ENCODE measurements at places on chromosomes 7 and 10.

- DNase-seq = no peak
These were observed 17.4 kb downstream of the DDIT4 start for GRCh38 chr10:72291019-72291532.

DNA sequence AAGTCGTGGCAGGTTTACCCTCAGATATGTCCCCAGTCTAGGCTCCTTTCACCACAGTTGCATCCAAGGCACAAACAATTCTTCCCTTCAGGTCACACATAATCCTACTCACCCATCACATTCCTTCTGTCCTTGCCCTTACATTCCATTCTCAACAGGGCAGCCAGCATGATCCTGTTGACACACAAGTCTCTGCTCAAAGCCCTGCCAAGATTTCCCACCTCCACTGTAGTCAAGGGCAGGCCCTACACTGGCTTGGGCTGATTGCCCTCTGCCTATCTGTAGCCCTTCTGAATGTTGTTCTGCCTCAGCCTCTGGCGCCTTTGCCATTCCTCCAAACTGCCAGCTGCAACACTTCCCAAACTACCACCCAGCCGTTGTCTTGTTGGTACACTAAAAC, 187.9 kb upstream of the AKR1E2 start:
- DNase-seq = no peak

DNA sequence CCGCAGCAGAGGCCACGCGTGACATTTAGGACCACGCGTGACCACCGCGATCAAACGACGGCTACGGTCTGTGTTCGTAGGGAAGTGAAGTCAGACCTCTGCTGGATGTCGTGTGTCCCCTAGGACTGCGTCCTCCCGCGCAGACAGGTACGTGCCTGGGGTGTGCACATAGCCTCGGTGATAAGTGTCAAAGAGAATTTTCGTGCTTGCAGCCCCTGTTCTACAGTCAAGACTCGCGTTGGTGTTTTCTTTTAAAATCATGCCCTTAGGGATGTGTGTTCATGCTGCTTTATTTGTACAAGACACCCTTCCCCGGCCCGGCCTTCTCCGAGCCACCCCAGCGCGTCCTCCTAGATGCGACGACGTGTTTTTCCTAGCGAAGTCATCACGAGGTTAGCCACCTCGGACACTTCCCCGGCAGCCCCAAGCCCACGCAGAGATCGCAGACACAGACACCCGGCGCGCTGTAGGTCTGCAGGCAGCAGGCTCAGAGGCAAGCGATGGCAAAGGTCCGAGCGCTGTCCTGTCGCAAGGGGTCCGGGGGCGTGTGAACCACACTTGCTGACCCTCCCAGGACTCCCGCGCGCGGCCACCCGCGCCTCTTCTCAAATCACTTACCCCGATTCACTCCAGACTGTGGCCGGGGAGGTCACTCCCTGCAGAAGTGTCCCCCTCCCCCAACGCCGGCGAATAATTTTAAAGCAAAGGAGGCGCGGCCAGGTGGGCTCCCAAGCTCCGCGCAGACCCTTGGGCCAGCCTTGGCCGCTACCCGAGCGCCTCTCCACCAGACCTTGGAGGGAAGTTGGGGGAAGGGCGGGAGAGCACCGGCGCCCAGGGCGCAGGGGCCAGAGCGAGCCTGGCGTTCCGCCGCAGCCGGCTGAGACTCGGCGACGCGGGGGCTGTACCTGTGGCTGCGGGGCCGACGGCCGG, 552 bp downstream of the MKX start:
- no peak for DNase-seq

DNA sequence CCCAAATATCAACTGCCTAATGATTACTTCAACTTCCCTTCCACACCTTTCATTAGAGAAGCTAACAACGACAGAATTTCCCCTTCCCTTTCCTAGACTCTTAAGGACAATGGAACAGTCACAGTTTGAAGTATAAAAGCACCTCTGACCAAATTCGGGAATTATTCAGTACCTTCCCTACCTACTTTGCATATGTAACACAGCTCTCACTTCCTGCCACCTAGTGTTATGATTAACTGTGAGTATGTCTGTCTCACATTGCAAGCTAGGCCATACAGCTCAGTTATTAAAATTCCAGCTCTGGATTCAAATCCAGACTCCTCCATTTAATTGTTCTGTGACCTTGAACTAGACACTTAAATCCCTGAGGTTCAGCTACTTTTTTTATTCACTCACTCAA, 44.8 kb upstream of the HPSE2 start:
- no peak for DNase-seq

- no peak for DNase-seq
These were observed 12.2 kb downstream of the SFTPA2 start for GRCh38 chr10:79547973-79548372.

DNA sequence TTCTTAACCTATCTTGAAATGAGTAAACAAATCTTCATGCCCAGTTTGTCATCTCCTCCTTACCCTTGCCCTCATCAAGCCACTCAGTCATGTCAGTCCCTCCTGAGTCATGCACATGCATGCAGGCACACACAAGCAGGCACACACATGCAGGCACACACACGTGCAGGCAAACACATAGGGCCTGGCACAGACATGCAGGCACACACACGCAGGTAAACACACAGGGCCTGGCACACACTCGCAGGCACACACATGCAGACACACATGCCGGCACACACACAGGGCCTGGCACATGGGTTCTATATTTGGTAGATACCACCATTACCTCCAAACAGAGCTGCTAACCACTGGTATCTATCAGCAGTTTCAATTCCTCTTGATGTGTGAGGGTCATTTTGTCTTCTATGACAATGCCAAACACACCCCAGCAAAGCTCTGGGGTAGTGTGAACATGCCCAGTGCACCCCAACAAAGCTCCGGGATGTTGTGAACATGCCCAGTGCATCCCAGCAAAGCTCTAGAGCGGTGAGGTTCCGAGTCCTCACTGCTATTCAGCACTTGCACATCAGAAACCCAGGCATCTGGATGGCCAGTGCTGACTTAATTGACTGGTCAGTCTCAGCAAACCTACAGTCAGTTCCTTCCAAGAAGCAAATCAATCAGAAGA, 563.8 kb downstream of the PTPRN2 start:
- DNase-seq = no peak

All from stimulated activated CD4-positive, alpha-beta T cell treated with anti-CD3 and anti-CD28 coated beads, Interleukin-2, amount 100 ng/mL, for 48 hours (primary cell).